ENCODE measurements at places on chromosomes 6 and 20. TPM values are rescaled to one million over a fixed set of nuclear protein-coding genes. Genes with fewer than 3 reads are reported as not detected.

The TCP11 gene
- 0.16 TPM for polyA plus RNA-seq

The FUT9 gene
- polyA plus RNA-seq = not detected

The PACRG gene
- 0.30 TPM for polyA plus RNA-seq

The FERMT1 gene
- polyA plus RNA-seq = 4.6 TPM

The MAK gene
- 0.01 TPM for polyA plus RNA-seq

The NKX2-2 gene
- not detected for polyA plus RNA-seq

The C4A gene
- polyA plus RNA-seq = 25.2 TPM

The LY6G6F gene
- not detected for polyA plus RNA-seq

The SLC35D3 gene
- polyA plus RNA-seq = not detected

The OPRM1 gene
- polyA plus RNA-seq = not detected

The SNHG17 gene
- 15.0 TPM for polyA plus RNA-seq

The SLC26A8 gene
- 0.02 TPM for polyA plus RNA-seq

The PAK5 gene
- polyA plus RNA-seq = not detected

The MYBL2 gene
- polyA plus RNA-seq = 7.8 TPM

The LEMD2 gene
- polyA plus RNA-seq = 25.7 TPM

The BPI gene
- polyA plus RNA-seq = not detected

All from fibroblast of lung (primary cell).